D721Med (cell line): ENCODE measurements at places on chromosomes 7 and 10.

- no peak for DNase-seq
These were observed 9.6 kb downstream of the NANOS1 start for GRCh38 chr10:119039161-119039560.

- DNase-seq = no peak
These were observed 202.8 kb downstream of the BAMBI start for GRCh38 chr10:28879875-28880682.

DNA sequence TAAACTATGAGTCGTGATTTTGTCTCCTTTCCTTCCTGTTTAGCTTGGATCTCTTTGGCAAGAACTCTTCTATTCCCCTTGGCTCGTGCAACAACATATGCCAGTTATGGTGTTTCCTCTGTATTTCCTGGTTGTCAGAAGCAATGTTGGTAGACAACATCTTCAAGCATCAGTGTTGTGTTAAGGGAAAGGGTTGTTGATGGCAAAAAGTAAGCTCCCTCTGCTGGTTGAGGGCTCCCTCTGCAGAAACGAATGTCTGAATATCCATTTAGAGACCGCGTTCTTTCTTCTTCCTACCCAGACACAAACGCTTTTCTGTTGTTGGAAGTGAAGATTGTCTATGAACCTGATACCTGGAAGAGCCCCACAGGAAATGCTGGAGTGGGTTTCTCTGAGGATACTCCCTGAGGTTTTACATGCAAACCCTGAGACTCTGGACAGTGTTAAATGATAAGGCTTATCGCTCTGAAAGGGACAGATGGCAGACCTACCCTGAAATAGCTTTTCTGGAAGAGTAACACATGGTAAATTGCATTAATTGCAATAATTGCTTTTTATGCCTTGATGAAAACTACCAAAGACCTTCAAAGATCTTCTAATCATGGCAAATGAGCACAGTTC is 23.5 kb upstream of the C1QL3 start:
- DNase-seq = no peak

GRCh38 chr7:11473807-11474424 is 358.1 kb downstream of the THSD7A start:
- no peak for DNase-seq

DNA sequence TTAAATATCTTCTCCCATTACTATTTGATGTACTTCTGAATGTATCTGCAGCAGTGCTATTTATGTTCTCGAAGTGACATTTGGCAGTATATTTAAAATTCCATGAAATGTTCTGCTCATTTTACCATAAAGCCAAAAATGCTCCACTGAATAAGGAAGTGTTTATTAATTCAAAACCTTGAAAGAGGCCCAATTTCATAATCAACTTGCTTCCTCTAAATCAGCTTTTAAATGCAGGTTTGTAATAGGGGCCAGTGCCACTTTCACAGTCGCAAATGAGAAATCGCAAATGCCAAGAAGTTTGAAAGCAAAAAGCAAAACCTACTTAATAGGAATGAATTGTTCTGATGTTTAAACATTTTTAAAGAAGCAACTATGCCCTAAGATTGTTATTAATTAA is 11.4 kb downstream of the NHLRC2 start:
- DNase-seq = no peak

GRCh38 chr10:121935702-121936101 is 7.9 kb upstream of the ATE1 start:
- DNase-seq = no peak

DNA sequence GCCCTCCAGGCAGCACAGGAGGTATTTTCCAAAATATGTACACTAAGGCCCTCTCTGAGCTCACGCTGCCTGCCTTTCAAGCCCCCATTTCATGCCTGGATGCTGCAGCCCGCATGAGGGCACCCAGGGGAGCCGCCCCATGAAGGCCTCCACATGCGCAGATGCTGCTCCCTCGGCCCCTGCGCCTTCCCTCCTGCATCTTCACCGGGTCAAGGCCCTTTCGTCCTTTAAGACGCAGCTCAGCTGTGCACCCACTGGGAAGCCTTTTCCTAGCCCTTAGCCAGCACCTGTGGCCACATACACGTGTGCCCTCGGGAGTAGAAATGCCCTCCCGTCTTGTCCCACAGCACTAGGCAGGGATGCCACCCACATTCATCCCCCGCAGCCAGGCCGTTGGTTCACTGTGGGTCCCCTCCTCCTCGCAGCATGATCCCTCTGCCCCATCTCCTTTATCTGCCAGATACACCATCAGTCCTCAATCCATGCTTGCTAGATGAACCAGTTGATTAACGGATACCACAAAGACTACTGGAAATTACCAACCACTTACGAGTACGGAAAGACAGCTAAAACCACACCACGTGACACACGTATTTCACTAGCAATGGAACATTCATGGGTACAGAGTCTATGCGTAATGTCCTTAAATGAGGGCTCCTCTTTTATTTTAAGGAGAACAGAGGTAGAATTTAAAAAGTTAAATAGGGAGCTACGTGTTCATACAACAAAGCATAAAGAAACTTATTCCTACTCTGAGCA is 278.0 kb downstream of the TNS3 start:
- DNase-seq = no peak

- no peak for DNase-seq
These were observed 54.5 kb upstream of the PTPRN2 start for GRCh38 chr7:158642149-158642548.

DNA sequence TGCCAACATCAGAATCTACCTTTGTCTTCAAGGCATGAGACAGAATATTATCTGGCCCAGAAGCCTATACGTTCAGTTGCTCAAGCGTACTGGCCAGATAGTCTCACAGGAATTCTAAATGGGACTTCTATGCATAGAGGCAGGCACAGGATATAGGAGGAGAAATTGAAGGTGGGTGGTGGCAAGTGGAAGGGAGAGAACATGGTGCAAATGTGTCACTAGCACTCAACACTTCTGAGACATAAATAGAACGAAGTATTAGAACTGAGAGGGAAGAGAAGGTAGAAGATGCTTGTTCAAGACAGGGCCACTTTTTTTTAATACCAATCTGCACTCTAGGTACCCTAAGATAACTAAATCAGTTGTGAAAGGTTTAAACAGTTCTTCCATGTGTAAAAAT is 85.8 kb downstream of the TFPI2 start:
- DNase-seq = no peak

GRCh38 chr10:44325596-44326307 is 59.1 kb downstream of the CXCL12 start:
- DNase-seq = no peak

DNA sequence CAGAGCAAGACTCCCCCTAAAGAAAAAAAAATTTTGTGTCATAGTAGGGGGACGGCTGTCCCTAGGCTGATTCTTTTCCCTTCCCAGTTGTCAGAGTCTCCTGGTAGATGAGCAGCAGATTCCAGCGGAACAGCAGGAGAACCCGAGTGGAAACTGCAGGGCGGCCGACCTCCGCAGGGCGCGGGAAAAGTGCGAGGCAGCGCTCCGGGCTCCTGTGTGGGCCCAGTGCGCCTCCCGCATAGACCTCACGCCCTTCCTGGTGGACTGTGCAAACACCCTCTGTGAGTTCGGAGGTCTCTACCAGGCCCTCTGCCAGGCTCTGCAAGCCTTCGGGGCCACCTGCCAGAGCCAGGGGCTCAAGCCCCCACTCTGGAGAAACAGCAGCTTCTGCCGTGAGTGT is 46.0 kb downstream of the ZAN start:
- DNase-seq = no peak

DNA sequence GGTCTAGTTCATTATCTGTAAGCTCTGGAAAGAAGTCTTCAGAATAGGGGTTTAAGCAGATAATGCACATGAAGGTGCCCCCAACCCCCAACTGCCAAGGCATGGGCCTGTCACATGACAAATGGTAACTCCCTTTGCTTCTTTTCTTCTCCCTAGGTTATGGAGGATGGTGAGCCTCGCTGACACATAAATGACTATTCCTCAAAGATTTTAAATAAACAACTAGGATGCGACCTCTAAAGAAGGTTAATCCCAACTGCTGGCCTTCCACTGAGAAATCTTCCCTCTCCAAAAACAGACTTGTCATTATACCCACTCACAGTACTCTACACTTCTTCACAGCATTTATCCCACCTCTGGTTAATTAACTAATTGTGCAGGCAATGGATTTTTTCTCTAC is 75.7 kb upstream of the FAM133B start:
- no peak for DNase-seq

GRCh38 chr10:1130226-1130625 is 74.0 kb downstream of the WDR37 start:
- DNase-seq = no peak

DNA sequence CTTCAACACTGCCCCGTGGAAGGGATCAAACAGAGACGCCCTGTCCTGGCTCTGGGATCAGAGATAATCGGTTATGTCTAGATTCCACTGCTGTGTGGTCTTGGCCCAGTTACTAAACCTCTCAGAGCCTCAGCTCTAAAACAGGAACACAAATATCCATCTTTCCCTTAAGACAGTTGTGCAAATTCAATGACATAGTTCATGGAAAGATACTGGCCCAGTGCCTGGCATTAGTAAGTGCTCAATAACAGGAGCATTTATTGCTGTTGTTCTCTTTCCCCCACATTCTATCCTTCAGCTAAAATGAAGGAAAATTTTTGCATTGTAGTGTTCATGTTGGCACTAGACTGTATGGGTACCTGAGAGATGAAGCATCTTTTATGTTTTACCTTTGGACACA is 58.6 kb downstream of the TACC2 start:
- DNase-seq = no peak

GRCh38 chr10:60101821-60102220 is 195.5 kb upstream of the CCDC6 start:
- DNase-seq = no peak

DNA sequence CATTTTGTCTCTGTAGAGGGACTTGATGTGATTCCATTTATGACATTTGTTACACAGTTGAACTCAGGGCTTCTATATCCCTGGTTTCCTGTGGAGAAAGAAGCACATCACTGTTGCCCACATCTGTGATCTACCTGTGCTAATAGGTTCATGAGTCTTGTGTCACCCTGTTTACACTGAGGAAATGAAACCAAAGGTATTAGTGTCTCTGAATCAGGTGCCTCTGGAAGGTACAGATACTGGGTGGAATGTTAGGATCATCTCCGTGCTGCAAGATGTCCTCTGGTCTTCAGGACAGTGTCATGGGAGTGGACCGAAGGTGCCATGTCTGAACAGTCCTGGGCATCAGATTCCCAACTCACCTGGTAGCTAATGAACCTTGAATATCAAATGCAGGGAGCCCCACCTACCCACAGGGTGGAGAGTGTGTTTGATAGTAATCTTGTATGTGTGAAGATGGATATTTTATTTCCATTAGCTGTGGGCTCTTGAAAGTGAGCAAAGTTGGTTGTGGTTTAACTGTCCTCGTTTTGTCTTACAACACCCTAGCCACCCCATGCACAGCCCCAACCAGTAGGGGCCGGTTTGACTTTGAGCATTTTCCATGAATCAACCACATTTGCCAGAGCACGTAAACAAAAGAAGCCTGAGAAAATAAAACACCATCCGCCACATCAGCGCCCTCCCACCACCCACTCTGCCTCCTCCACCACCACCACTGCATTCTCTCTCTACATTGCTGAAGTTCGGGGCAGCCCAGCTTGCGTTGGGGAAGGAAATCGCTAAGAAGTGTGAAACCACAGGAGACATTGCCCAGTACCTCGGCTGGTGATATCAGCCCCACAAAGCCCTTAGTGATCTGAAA is 40.7 kb downstream of the TARP start:
- no peak for DNase-seq

DNA sequence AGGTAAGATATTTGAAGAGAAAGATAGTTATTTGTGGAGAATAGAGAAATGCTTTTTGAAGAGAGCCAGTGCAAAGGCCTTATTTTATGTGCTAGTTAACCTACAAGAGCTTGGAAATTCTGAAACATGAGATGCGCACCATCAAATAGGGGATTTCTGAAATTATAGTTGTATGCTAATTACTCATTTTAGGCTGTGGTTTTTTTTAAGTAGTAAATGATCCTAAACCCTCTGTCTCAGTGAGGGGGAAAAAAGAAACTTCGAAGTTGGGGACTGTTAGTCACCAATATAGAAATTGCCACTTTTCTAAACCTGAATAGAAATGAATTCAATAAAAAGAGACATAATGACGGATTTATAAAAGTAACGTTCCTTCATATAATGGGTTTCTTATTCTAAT is 119.3 kb upstream of the MDFIC start:
- no peak for DNase-seq

DNA sequence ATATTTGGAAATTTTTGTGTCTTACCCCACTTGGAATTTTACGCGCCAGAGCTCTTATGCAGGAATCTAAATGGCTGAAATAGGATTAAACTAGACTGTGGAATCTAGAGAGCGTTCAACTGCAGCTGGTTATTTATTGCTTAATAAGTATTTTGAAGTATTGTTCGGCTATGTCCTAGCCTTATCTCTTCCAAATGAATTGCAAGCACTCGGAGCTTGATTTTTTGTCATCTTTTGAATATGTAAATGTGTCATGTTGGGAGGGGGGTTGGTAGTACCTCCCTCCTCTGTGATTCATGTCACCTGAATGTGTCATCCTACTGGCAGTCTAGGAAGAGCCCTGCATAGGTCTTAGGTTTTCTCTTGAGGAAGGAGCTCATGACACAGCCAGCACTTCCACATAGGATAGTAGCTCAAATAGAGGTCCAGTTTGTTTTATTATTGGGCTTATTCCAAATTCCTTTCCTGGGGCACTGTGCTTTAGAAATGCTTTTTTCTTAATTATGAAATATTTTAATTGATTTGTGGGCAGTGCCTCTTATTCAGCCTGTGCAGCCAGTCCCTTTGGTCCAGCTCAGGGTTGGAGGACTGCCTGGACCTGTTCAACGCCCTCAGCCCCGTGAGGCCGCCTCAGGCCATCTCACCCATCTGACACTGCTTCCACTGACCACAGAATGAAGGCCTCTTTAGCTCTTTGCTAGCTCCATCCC is 22.5 kb upstream of the TRIL start:
- no peak for DNase-seq

- no peak for DNase-seq
These were observed 20.5 kb upstream of the COL1A2 start for GRCh38 chr7:94374231-94374630.

- DNase-seq = no peak
These were observed 23.5 kb downstream of the UPP1 start for GRCh38 chr7:48112401-48113165.

- DNase-seq = no peak
These were observed 144.4 kb downstream of the KCND2 start for GRCh38 chr7:120417244-120417979.

- DNase-seq = no peak
These were observed 300.5 kb upstream of the MYO3A start for GRCh38 chr10:25633542-25633941.

DNA sequence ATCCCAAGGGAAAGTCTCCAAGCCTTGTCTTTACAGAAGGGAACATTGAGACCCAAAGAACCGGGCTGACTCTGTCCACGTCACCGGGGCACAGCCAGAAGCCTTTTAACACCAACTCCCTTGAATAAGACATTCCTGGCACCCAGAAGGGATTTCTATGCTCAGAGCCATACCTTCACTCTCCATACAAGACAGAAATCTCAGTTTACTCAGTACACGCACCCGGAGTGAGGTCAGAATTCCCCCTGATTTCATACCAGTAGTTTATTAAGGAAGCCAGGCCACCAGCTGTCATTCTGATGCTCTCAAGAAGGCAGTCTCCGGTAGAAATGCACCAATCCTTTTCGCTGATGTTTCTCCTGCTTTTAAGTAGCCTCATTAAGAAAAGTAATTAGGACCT is 134.2 kb upstream of the KCNMA1 start:
- no peak for DNase-seq

- no peak for DNase-seq
These were observed 11.5 kb upstream of the MACC1 start for GRCh38 chr7:20228654-20229053.
